ENCODE measurements at places on chromosomes 11 and 22. TPM values are rescaled to one million over a fixed set of nuclear protein-coding genes. Genes with fewer than 3 reads are reported as not detected.

- DNase-seq: no peak
- H3K4me3 ChIP-seq: no peak overlapping the region
- H3K27me3 ChIP-seq: no peaks in the 10 kb centered on the region
- H3K27ac ChIP-seq: no peak overlapping the region
- H3K4me1 ChIP-seq: no peaks in the 10 kb centered on the region
- H3K36me3 ChIP-seq: no peaks in the 10 kb centered on the region
Measured at GRCh38 chr11:21552911-21553310, 640.0 kb upstream of the ANO5 start.

The WBP2NL gene
- total RNA-seq: 0.30 TPM

DNA sequence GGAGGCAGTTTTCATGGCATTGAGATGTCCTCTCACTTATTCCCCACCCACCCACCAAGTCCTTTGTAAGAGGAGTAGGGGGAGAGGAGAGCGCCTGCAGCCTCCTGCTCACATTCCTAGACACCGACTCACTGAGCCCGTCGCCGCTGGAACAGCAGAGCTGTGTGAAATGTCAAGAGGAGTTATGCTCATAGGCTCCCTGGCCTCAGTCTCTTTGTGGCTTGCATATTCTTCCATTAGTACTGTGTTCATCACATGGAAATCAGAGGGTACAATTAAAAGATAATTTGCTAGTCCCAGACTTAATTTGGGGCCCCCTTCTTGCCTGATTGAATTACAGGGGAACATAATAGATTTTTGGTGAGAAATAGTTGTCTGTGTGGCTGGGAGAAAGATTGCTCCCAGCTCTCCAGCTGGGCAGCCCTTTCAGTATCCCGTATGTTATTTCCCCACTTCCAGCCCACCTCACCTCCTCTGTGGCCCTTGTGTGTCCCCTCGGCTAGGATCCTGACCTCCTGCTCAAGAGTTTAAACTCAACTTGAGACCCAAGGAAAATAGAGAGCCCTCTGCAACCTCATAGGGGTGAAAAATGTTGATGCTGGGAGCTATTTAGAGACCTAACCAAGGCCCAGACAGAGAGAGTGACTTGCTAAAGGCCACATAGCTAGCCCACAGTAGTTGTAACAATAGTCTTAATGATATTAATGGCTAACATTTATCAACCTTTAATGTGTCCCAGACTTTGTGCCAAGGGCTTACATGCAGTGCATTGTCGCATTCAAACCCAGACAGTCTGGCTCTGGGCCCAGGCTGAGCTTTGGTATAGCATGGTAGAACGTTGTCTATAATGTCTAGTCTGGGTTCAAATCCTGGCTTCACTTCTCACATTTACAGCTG lies 32.2 kb downstream of the LIMK2 start:
- DNase-seq: no peak
- peaks cover 4% of the 10 kb centered on the region for H3K36me3 ChIP-seq
- H3K4me3 ChIP-seq: no peak overlapping the region
- no peaks in the 10 kb centered on the region for H3K27me3 ChIP-seq
- no peak overlapping the region for H3K27ac ChIP-seq

DNA sequence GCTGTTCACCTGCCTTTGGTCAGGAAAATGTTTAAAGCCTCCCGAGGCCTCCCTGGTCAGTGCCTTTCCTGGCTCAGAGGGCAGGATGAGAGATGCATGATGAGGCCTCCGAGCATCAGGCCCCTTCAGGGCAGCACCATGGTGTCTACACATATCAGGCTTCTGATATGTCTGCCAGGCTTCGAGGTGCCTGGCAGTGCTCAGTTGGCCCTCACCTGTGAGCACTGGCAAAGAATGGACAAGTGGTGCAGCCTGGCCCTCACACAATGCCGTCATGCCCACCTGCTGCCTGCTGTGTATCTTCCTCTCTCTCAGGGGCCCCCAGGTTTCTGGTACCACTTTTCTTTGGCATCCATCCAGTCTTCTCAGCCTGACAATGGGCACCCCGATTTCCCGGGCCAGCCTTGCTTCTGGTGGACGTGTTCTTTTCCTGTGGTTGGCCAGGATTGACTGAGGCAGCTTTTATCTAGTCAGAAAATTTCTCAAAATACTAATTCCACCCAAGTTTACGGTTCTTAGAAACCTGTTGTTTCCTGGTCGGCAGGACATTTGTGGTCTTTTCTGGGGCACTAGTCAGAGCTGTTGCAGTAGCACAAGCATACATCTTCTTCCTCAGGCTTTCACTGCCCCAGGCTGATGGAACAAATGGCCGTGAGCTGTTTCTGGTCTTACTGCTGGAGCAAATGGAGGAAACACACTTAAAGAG lies 76.8 kb upstream of the SUSD2 start:
- H3K36me3 ChIP-seq: peaks cover 20% of the 10 kb centered on the region
- H3K27ac ChIP-seq: no peak overlapping the region
- DNase-seq: peak; percentile 21

GRCh38 chr11:115112754-115113153 lies 391.5 kb downstream of the CADM1 start:
- H3K4me1 ChIP-seq: no peaks in the 10 kb centered on the region
- no peaks in the 10 kb centered on the region for H3K36me3 ChIP-seq
- H3K27ac ChIP-seq: no peak overlapping the region
- no peak for DNase-seq
- H3K4me3 ChIP-seq: no peak overlapping the region

GRCh38 chr11:31443802-31444201 lies 65.6 kb downstream of the IMMP1L start:
- no peak for DNase-seq
- H3K4me3 ChIP-seq: no peak overlapping the region
- no peaks in the 10 kb centered on the region for H3K27me3 ChIP-seq
- no peak overlapping the region for H3K27ac ChIP-seq
- no peaks in the 10 kb centered on the region for H3K4me1 ChIP-seq

GRCh38 chr22:38429499-38430068 lies 25.4 kb downstream of the KCNJ4 start:
- H3K4me3 ChIP-seq: no peak overlapping the region
- H3K27ac ChIP-seq: no peak overlapping the region
- DNase-seq: no peak

DNA sequence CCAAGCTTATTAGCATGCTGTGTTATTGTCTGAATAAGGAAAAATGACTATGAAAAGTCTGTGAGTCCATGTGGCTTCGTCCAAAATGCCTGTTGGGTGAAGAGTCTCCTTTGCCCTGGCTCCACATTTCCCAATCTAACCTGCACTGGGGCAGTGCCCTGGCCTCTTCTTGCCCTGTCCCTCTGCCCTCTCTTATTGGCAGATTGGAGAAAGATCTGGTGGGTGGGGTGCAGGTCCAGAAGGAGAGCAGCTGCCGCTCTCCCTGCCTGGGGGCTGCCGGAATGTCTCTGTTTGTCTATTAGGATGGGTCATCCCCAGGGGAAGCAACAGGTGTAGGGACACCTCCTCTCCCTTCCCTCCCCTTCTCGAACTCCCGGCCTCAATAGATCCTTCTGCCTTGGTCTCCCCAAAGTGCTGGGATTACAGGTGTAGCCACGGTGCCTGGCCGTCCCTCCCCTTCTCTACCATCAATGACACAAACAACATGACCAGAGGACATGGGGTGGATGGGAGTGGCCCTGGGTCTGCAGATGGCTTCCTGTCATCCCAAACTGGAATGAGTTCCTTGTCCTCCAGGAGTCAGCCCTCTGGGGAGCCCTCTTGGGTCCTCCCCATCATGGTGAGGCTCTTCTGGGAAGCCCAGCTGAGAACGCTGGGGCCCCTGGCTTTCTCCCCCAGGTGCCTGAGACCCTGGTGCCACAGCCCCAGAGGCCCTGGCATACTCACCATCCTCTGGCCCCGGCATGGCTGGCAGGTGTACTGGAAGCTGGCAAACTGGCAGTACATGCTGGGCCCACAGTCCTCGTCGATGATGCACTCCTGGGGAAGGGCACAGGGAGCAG lies 40.5 kb downstream of the DKK3 start:
- H3K4me3 ChIP-seq: no peak overlapping the region
- peaks cover 2% of the 10 kb centered on the region for H3K4me1 ChIP-seq
- no peak for DNase-seq
- H3K27me3 ChIP-seq: peaks cover 2% of the 10 kb centered on the region

GRCh38 chr11:87779276-87780067 lies 395.8 kb downstream of the RAB38 start:
- DNase-seq: no peak
- no peaks in the 10 kb centered on the region for H3K36me3 ChIP-seq
- H3K27me3 ChIP-seq: no peaks in the 10 kb centered on the region
- H3K4me1 ChIP-seq: no peaks in the 10 kb centered on the region
- H3K27ac ChIP-seq: no peak overlapping the region

DNA sequence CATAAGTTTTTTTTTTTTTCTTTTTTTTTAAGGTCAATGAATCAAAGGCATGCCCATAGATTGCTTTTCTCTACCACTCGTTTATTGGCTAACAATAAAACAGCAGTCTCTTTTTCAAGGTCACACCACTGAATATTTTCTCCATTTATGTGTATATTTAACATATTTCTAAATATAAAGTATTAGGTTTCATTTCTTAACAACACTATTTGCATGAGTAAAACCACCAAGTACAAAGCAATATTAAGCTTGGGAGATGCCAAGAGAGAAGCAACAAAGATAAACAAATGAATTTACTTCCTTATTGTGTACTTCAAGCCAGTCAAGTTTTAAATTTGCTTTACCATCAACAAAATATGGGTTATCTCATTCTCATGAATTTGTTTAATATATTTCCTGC lies 708.9 kb upstream of the CCDC179 start:
- no peak for DNase-seq
- no peak overlapping the region for H3K27ac ChIP-seq
- no peaks in the 10 kb centered on the region for H3K36me3 ChIP-seq
- no peaks in the 10 kb centered on the region for H3K4me1 ChIP-seq
- H3K4me3 ChIP-seq: no peak overlapping the region
- no peaks in the 10 kb centered on the region for H3K27me3 ChIP-seq

DNA sequence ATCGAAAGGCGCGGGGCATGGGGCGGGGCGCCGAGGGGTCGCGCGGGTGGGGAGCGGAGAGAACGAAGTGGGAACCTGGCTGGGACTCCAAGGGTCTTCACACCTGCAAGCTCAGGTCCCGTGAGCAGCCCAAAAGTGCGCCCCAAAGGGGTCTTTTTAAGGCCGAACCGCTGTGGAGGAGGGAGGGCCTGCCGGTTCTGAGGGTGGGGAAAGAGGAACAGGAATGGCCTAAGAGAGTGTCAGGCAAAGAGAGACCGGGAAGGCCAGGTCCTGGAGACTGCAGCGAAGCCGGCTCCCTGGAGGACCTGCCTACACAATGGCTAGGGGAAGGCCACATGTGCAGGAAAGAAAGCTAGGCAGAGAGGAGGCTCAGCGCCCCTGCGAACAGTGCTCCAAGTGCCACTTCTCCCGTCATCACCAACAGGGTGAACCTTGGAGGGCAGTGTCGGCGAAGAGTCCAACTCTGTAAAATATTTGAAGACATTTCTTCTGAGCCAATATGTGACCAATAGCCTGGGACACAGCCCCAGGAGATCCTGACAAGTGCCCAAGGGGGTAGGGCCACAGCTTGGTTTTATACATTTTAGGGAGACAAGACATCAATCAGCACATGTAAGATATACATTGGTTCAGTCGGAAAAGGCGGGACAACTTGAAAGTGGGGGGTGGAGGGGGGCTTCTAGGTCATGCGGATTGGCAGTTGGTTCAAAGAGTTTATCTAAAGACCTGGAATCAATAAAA lies 710 bp upstream of the DGCR2 start:
- H3K4me3 ChIP-seq: peak overlapping the region; percentile 80
- H3K4me1 ChIP-seq: peaks cover 35% of the 10 kb centered on the region
- no peak for DNase-seq
- no peak overlapping the region for H3K27ac ChIP-seq
- H3K27me3 ChIP-seq: no peaks in the 10 kb centered on the region

GRCh38 chr11:2699185-2699530 lies 636 bp downstream of the KCNQ1OT1 start:
- peak overlapping the region; percentile 79 for H3K4me3 ChIP-seq
- peaks cover 8% of the 10 kb centered on the region for H3K4me1 ChIP-seq
- DNase-seq: peak; percentile 34
- H3K27ac ChIP-seq: peak overlapping the region; percentile 28

DNA sequence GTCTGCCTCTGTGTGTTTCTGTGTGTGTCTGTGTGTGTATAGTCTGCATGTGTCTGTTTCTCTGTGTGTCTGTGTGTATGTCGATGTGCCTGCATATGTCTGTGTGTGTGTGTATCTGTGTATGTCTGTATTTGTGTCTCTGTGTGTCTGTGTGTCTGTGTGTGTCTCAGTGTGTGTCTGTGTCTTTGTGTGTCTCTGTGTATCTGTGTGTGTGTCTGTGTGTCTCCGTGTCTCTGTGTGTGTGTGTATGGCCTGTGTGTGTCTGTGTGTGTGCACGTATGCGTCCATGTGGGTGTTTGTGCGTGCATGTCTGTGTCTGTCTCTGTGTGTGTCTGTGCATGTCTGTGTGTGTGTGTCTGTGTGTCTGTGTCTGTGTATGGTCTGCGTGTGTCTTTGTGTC lies 439 bp downstream of the SNX32 start:
- no peaks in the 10 kb centered on the region for H3K36me3 ChIP-seq
- no peaks in the 10 kb centered on the region for H3K27me3 ChIP-seq
- DNase-seq: no peak
- no peak overlapping the region for H3K4me3 ChIP-seq

The APOA4 gene
- total RNA-seq: not detected
